ENCODE measurements at places on chromosomes 12 and 14. TPM values are rescaled to one million over a fixed set of nuclear protein-coding genes. Genes with fewer than 3 reads are reported as not detected.

DNA sequence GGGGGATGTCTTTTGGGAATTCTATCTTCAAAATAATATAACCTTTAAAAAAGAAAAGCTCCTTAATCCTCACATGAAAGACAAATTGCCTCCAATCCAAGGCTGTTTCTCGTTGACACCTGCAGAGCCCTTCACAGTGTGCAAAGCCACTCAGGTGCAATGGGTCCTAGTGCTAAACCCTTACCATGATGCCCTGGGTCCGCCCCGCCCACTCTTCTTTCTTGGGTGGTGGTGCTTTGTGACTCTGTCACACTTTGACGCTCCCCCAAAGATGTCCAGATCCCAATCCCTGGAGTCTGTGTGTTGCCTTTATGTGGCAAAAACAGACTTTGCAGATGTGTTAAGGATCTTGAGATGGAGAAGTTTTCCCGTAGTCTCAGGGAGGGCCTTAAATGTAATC, 29.7 kb downstream of the CLMN start:
- no peak for DNase-seq

Gene FZD10
- total RNA-seq = 0.28 TPM

- no peak for DNase-seq
These were observed 18.1 kb upstream of the KIF26A start for GRCh38 chr14:104120281-104120741.

DNA sequence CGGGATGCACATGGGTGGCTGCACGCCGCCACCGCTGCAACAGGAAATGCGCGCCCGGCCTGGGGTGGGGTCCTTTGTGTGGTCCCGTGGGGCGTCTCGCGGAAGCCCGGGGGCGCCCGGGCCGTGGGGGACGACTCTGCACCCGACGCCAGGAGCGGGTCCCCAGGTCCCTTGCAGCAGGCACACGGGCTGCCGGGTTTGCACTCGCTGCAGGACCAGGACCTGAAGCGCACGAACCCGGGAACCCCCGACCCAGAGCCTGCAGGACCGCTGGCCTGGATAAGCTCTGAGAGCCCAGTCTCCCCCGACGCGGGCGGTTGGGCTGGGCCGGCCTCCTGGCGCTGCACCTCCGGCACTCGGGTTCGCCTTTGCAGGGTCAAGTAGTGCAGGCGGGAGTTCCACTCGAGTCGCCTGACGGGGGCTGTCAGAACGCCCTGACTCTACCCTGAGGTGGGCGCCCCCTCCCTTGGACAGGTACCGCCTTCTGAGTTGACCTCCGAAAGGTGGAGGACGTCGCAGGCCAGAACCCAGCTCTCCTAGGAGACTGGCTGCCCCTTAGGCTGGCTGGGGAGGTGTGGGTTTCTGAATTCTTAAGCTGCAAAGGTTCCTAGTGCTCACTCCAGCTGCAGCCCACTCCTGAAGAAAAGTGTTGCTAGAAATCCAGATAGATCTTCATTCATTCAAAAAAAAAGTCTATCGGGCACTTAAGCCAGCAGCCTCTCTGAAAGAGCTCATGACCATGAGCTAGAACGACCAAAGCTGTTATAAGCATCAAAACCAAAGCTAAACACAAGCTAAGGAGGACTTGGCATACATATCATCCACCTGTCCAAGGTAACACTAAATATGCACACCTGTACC, 68.0 kb downstream of the RNF34 start:
- DNase-seq = peak; percentile 63

- DNase-seq = no peak
These were observed 120.0 kb upstream of the NOS1 start for GRCh38 chr12:117481470-117481869.

Gene PLA2G1B
- not detected for total RNA-seq

Gene B3GNT4
- not detected for total RNA-seq

GRCh38 chr14:67352055-67352454, 7.5 kb downstream of the ATP6V1D start:
- no peak for DNase-seq

Gene KRT78
- not detected for total RNA-seq

Gene NXPH4
- total RNA-seq = 1.1 TPM

- DNase-seq = peak; percentile 30
These were observed 5.6 kb upstream of the MYH7 start for GRCh38 chr14:23441076-23441475.

GRCh38 chr14:103909531-103910261, 18.6 kb upstream of the TDRD9 start:
- DNase-seq = no peak

GRCh38 chr12:96487634-96488033, 1.7 kb upstream of the CFAP54 start:
- no peak for DNase-seq

GRCh38 chr14:68384335-68384734, 408.5 kb downstream of the ZFP36L1 start:
- DNase-seq = peak; percentile 78

Gene CLEC4C
- total RNA-seq = not detected

GRCh38 chr12:127277882-127278281, 989.1 kb upstream of the TMEM132C start:
- DNase-seq = no peak

DNA sequence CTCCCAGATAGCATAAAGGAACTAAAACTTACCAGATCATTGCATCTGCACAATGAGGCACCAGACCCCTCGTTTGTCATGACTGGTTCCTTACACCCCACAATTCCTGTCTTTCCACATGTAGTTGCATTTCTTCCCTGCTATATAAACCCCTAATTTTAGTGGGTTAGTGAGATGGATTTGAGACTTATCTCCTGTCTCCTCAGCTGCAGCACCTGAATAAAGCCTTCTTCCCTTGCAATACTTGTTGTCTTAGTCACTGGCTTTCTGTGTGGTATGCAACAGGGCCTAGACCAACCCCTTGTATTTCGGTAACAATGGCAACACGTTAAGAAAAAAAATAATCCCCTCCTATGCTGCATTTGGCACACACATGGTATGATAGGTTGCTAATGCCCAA, 13.0 kb downstream of the NUP37 start:
- DNase-seq = no peak

DNA sequence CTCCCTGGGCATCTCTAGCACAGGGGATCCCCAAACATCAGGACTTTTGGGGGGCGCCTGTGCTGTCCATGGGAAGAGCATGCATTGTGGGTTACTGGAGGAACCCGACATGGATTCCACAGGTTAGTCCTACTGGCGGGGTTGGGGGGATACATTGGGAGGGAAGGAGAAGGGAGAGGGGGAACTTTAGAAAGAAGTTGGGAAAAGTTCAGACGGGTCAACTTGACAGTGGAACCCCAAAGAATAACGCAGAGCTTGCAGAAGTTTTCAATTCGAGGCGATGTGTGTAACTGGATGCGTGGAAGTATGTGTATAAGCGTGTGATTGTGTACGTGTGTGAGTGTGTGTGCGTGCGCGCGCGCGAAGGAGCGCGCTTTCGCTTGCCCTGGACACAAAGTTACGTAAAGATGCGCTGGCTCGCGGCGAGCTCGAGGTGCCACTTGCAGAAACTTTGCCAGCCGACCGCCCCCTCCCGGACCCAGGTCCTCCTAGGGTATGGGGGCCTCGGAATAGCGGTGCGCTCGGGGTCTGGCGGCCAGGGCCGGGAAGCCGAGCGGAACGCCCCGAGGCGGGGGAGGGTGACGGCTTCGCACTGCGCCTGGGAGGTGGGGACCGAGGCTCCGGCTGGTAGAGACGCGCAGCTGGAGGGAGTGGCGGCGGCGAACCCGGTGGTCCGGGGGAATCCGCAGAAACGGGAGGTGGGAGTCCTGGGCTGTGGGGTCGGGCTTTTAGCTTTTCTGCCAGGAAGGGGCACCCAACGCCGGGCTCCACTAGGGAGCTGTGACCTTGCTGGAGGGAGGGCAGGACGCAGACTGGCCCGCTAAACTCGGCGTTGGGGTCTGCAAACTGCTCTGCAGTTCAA, 669 bp downstream of the RFX4 start:
- no peak for DNase-seq

- DNase-seq = no peak
These were observed 1.6 kb upstream of the PPP4R4 start for GRCh38 chr14:94172545-94172944.

DNA sequence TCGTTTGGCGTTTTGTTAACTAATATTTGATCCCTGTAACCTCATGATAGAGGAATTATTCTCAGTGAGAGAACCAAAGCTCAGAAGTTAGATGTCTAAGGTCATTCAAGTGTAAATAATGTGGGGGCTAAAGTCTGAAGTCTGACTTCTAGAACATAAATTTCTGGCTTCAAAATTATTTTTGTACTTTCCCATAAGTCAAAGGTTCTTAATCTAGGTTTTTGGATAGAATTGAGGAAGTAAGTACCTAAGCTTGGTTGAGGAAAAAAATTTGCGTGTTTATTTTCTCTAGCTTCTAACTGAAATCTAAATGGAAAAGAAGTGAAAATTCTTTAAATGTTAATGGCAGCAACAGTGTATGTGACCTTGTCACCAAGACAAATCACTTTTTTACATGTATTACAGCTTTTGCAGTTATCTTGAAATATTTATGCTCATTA, 2.3 kb downstream of the LARP4 start:
- no peak for DNase-seq

GRCh38 chr12:15794196-15794595, 5.0 kb upstream of the EPS8 start:
- no peak for DNase-seq

GRCh38 chr14:33622496-33622895, 328.4 kb downstream of the EGLN3 start:
- no peak for DNase-seq

DNA sequence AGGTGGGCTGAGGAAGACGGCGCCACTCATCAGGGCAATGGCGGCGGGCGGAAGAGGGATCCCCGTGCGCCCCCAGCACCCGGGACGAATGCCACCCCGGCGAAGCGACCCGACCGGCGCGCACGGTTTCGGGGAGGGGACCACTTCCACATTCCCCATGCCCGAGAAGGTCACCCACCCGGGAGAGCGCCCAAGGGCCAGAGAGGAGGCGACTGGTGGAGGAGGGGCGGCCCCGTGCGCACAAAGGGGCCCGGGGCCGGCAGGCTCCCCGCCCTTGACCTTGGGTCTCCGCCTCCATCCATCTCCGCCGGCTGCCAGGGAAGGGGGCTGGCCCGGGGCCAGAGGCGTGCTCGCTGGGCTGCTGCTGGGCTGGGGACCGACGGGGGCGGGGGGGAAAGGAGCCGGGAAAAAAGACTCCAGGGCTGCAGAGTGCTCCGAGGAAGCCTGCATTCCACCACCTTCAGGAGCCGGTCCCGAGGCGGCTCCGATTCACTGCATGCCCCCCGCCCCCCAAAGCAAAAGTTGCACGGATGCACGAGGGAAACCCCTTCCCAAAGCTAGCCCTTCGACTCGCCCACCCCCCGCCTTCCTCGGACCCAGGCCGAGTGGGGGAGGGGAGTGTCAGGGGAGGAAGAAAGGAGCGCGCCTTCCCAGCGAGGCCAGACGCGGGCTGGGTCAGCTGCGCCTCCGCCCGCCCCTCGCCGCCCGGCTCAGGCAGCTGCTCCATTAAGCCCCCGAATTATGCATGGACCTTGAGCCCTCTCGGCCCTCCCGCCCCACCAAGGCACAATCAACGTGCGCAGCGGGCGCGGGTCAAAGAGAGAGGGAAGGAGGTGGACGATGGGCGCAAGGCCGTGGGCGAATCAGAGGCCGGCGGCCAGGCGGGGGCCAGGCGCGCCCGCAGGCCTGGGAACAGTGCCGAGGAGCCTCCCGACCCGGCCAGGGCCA, 26.2 kb downstream of the BCL11B start:
- no peak for DNase-seq

GRCh38 chr12:47267571-47267970, 187.8 kb upstream of the AMIGO2 start:
- DNase-seq = no peak

GRCh38 chr12:2490831-2491230, 303.9 kb upstream of the FKBP4 start:
- DNase-seq = no peak

Gene CCDC38
- not detected for total RNA-seq

Gene GLT1D1
- total RNA-seq = 0.20 TPM

DNA sequence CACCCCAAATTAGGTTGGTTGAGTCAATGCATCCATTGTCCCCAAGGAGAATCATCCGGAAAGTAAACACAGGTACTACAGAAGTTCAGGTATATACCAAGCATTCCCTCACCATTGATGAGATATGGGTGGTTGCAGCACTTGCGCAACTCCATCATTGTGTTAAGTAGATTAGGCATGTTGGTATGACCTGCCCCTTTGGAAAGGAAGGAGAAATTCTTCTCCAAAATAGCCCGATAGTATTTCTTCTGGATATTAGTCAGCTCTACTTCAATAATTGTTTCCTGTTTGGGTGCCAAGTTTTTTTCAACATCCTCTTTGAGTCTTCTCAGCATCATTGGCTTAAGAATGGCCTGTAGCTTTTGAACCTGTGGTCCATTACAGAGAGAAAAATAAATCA, 21.3 kb upstream of the SUPT16H start:
- no peak for DNase-seq

DNA sequence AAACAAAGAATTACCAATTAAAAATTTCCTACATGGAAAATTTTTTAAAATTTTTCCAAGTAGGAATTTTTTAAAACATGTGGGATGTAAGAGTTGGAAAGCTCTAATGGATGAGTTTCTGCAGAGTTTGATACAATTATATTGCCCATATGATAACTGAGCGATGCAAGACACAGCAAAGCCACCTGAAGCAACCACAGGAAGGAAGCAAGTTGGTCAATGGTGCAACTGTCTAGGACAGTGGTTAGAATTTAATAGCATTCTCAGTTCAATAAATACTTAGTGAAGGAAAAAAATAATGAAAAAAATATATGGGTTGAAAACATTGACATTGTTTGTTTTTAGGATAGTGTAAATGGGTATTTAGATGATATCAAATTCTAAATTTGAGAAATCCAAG, 178.6 kb upstream of the GARIN2 start:
- DNase-seq = no peak

Gene PLBD1
- 21.5 TPM for total RNA-seq

- no peak for DNase-seq
These were observed 33.0 kb downstream of the ANO2 start for GRCh38 chr12:5912011-5912410.

DNA sequence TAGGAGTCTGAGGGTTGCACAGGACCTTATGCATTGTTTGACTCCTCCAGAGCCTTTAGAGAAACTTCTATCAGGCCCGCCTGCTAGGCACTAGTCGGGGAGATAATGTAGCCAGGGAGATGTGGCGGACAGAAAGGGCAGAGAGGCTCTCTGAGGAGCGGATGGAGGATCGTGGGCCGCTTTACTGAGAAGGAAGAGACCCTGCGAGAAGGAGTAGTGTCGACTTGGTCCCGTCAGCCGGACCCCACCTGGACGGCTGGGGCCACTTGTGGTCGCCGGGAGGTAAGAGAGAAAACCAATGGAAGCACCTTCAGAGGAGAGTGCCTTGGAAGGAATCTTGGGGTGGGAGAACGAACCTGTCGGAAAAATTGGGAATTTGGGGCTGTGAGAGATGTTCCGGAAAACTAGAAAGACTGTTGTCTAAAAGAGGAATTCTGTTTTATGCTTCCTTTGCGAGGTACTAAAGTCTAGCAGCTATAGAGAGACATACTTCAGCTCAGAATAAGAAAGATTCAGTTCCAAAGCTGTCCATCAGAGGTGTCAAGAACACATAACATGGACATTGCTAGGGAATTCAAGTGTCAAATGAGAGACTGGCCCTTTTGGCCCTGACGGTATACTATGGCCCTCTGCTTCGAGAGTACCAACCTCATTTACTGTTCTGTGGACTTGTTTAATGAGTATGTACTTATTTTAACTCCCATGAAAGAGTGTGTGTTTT, 660 bp upstream of the MCRS1 start:
- DNase-seq = no peak

GRCh38 chr12:124040291-124040690, 67.3 kb downstream of the ZNF664 start:
- DNase-seq = no peak

- no peak for DNase-seq
These were observed 8.3 kb downstream of the SLC4A8 start for GRCh38 chr12:51432921-51433320.

Data from right atrium auricular region (tissue), 2 donors.